ENCODE measurements at places on chromosomes 3 and 15.

- no peak for DNase-seq
Measured at GRCh38 chr3:134446800-134447199, 39.0 kb downstream of the ANAPC13 start.

DNA sequence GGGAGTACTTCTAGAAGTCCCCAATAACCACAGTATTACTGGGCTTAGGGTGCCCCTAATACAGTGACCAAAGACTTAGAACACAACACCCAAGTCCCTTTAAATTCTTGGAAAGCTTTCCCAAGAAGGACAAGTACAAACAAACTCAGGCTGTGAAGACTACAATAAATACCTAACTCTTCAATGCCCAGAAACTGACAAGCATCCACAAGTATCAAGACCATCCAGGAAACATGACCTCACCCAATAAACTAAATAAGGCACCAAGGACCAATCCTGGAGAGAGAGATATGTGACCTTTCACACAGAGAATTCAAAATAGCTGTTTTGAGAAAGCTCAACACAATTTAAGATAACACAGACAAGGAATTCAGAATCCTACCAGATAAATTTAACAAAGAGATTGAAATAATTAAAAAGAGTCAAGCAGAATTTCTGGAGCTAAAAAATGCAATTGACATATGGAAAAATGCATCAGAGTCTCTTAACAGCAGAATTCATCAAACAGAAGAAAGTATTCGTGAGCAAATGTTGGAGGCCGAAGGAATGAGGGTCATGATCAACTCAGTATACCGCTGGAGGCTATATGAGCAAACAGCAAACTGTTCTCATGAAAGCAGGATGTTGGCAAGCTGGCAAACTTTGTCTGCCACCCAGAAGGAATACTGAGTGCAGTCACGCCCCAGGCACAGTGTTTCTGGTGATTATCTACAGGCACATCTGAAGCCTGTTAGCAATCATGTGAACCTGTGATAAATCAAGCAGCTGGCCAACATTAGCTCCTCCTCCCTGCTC is 87.0 kb upstream of the NECTIN3 start:
- no peak for DNase-seq

DNA sequence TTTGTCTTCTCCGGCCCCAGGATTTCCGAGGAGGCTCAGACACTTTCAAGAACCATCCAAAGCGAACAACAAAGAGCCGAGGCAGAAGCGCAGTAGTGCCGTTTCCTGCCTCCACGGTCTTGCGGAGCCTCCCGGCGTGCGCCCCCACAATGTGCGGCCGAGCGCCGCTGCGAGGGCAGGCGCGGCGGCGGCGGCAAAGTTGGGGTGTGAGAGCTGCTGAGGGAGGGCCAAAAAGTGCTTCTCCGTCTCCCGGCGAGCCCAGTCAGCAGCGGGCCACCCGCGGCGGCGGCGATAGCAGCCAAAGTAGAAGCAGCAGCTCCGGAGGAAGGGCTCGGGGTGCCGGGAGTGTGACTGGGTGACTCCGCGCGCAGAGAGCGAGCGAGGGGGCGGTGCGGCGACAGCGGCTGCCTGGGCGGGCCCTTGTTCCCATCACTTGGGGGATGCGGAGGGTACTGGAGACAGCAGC is 749.1 kb downstream of the ROBO1 start:
- no peak for DNase-seq

DNA sequence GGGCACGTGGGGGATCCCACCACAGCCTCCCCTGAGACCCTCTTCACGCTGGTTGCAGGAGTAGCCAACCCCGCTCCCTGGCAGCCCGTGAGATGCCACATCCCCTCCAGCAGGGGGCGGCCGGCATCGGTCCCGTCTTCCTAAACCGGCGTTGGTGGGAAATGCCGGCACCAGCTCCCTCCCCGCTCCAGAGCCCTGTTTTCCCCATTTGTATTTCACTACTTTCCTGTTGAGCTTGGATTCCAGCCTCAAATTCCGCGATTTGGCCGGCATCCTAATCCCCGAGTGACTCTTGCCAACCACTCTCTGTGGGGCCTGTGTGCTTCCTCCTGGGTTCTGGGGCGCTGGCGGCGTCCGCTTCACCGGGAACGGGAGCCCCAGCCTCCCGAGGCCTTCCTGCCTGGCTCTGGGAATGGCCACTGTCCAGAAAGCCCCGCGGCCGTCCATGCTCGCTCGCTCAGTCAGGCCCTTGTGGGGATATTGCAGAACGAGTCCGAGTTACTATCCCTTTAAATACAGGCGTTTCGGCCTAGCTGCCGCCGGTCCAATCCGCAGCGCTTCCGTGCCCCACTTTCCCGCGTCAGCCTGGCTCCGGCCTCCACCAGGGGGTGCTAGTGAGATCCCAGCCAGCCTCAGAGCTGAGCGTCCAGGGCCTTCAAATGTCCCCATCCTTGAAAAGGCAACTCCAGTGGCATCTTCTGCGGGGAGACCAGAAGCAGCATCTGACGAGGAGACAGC is 8.1 kb upstream of the ADAMTS17 start:
- peak; percentile 65 for DNase-seq

- no peak for DNase-seq
Measured at GRCh38 chr15:89278307-89278706, 34.5 kb downstream of the FANCI start.

DNA sequence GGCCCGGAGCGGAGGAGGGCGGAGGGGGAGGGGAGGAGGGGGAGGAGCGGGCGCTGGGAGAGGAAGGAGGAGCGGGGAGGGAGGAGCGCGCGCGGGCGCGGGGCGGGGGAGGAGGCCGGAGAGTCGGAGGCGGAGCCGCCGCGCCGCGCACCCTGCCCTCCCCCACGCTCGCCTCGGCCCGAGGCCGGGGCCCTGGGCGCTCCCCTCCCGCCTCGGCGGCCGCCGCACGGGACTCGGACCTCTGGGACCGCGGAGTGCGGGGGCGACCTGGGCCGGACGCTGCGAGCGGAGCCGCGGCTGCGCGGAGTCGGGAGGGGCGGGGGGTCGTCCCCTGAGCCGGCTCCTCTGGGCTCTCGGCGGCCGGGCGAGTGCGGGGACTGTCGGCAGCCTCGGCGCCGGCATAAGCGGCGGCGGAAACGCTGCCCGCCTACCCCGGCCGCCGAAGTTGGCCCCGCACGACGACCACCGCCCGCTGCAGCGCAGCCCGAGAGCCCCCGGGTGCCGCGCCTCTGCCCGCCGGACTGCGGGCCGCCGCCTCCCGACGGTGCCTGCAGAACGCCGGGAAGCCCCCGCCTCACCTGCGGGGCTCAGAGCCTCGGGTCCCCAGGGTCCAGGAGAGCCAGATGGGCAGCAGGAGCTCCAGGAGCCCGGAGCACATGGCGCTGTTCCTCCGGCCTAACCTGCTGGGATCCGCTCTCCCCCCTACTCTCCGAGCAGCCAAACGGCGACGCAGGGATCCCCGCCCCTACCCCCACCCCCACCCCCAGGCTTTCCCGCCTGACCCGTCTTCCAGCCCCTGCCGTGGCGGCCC is 406 bp upstream of the GABRB3 start:
- DNase-seq, result no peak

DNA sequence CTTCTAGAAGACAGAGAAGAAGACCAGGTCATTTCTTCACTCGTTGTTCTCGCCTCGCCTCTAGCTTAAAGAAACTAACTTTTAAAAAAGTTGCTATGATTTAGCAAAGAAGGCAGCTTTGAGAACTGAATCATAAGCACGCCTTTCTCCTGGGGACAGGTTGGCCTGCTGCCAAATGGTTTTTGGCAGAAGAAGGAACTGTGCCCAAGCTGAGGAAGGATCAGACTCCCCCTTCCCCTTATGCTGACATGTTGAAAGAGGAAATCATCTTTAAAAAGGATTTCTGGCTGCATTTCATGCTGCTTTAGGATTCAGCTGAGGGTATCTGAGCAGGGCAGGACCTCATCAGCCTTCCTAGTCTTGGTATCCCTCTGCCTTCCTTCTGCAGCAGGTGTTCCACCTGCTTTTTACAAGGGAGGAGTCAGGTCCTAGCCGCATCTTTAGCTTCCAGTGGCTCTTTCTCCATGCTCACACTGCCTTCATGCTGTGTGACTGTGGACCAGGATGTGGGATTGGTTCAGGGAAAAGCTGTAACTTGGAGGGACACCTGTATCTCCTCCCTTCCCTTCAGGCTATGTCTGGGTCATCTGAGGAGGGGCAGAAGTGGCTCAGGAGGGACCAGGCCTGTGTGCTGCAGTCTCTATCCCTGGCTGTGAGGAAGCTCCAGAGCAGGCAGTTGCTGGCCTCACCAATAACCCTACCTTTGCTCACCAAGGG is 34.1 kb upstream of the HACD2 start:
- DNase-seq, result no peak

DNA sequence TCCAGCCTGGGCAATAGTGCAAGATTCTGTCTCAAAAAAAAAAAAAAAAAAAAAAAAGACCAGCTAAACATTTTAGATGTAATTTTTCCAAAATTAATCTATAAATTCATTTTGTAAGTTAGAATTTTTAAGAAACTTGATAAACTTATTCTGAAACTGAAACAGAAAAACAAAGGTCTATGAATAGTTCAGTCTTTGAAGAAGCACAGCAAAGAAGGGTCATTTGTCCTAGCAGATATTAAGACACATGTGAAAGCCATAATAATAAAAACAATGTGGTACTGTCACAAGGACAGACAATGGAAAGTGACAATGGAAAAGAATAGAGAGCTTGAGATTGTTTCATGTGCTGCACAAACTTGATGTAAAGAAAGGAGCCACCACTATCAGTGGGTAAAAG is 29.0 kb upstream of the PRSS50 start:
- DNase-seq, result no peak

- no peak for DNase-seq
Measured at GRCh38 chr15:65083262-65083701, 6.7 kb downstream of the KBTBD13 start.

GRCh38 chr3:62636235-62636826 is 238.9 kb downstream of the CADPS start:
- no peak for DNase-seq

DNA sequence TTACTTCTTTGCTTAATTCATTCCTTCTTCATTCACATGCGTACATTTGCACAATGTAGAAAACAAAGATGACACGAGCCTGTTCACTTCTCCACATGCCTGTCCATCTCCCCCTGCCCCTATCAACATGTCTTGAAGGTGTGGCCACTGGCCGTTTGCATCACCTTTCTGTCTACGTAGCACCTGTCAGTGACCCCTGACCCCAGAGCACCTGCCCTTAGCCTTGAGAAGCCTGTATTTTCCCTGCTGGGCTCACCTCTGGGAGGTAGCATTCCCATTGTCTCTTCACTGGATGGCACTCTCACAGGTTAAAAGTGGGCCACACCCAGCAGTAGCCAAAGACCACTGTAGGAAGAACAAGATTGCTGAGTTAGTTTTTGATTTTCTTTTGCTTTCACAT is 234.1 kb downstream of the THSD4 start:
- no peak for DNase-seq

DNA sequence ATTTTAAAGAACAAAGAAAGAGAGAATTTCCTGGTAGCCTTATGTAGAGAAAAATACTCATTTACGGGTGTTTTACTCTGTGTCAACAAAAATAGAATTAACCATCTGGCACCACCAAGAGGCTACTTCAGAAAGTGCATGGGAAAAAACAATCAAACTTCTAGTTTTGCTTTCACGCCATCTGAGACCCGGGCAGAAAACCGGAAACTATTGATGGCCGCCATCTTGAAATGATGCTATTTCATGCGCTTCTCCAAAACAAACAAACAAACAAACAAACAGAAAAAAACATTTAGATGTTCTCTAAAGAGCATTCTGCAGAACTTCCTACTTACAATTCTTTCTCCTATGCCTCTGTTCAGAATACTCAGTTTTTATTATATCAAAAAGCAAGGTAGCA is 49.4 kb upstream of the SYNPR start:
- no peak for DNase-seq

DNA sequence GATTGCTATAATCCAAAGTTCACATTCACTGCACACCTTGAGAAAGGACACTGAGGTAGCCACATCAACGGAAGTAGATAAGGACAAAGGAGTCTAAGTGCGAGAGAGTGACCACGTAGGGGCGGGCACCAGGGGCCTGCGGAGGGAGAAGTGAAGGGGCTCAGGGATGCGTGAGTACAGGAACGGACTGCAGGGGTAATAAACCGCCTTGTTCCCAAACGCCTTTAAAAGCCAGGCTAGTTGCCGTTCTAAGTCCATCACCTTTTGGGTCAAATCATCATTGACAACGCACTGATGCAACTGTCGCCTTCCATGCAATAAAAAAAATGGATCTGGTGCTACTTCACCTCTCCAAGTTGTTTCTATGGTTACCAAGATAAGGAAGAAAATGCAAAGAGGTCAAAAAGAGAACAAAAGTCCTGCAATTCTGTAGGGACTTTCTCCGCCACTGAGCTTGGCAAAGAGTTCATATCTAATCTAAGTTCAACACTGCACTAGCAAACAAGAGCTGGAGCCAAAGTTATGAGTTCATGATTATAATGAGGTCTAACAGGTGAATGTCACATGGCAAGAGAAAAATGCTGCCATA is 32.6 kb upstream of the ATP11B start:
- DNase-seq, result no peak

DNA sequence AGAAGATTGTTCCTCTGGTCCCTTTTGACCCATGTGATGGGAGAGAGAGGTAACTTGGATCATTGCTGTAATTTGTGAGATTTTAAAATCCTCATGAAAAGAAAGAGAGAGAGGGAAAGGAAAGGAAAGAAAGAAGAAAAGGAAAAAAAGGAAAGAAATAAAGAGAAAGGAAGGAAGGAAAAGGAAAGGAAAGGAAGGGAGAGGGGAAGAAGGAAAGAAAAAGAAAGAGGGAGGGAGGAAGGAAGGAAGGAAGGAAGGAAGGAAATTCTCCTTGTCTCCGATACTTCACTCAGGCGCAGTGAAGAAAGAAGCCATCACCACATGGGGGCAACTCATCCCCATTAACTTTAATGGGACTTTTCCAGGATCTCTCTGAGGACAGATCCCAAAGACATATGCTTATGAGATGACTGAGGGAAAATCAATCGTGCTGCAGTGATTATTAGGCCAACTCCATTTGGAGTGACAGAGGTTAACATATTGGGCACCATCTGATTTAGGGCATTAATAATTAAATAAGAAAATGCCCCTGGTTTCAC is 123.0 kb downstream of the MEGF11 start:
- DNase-seq, result no peak

DNA sequence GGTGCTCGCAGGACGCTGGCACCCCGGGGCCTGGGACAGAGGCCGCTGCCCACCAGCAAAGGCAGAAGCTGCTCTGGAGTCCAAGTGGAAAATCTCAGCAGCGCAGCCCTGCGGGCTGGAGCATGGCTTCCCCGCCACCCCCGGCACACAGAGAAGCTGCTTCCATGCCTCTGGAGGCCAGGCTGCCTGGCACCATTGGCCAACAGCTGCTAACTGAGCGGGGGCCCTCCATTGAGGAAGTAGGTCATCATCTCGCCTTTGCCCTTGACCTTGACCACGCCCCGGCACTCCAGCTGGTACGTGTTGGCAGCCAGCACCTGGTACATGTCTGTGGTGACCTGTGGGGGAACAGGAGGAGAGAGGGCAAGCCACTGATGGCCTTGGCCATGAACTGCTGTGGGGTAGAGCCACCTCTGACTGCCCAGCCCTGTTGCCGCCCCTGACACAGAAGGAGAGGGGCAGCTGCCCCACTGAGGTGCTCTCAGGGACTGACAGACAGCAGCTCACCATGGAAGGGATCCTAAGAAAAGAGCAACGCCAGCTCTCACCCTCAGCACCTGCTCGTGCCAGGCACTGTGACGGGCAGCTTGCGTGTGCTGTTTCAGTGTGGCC is 82.8 kb downstream of the SEC22A start:
- no peak for DNase-seq

All from stimulated activated CD8-positive, alpha-beta memory T cell treated with anti-CD3 and anti-CD28 coated beads, Interleukin-4, amount 100 ng/mL, for 4 hours (primary cell).